ENCODE measurements at places on chromosomes 1 and 21. TPM values are rescaled to one million over a fixed set of nuclear protein-coding genes. Genes with fewer than 3 reads are reported as not detected.

Gene AIM2
- total RNA-seq, result not detected

Gene KCNH1
- total RNA-seq, result 0.15 TPM

Gene RBBP4
- 130 TPM for total RNA-seq

Gene CELA3A
- not detected for total RNA-seq

Gene ALPL
- total RNA-seq, result 0.87 TPM

Gene ZC3H11A
- 83.5 TPM for total RNA-seq

Gene CBR3
- total RNA-seq, result 26.3 TPM

Gene AQP10
- total RNA-seq, result not detected

Gene CFH
- total RNA-seq, result 128 TPM

Gene KRTAP19-1
- not detected for total RNA-seq

Gene LCE2C
- total RNA-seq, result not detected

Gene ACTA1
- not detected for total RNA-seq

Gene OR14A2
- not detected for total RNA-seq

Gene TMEM269
- total RNA-seq, result 0.15 TPM

All from smooth muscle cell of trachea (primary cell).